ENCODE measurements at places on chromosomes 6 and 20.
A peak's percentile ranks its signal among the peaks of the same experiment; 100 is the strongest.

DNA sequence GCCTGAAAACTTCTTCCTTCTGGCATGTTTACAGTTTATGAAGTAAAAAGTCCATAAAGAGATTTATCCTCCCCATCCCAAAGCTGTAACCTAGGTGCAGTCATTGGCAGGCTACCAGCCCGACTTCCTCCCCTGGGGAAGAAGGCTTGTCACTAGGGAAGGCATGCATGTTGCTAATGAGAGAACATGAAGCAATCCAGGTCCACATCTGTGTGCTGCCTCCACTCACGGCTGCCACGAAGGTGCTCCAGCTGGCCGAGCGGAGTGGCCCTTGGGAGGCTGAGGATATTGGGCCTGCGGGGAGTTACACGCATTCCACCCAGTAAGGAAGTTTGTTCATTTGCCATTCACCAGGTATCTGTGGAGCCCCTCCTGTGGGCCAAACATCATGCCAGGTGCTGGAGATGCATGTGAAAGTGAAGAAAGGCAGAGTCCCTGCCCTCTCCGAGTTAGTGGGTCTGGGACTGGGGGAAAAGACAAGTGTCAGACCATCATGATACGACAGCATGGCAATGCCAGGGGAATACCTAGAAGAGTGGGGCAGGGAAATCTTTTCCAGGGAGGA is 257.0 kb downstream of the NRN1 start:
- DNase-seq = no peak

DNA sequence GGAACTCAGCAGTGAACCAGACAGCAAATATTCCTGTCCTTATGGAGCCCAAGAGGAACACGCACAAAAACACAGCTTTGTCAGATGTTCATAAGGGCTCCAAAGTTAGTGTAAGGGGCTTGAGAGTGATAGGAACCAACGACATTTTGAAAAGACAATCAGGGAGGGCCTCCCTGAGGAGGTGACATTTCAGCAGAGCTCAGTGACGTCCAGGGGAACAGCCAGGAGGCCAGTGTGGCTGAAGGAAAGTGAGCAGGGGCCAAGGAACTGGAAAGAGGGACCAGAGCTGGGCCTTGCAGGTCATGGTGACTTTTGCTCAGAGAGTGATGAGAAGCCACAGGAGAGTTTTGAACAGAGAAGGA is 16.1 kb downstream of the NOL4L start:
- no peak for DNase-seq

GRCh38 chr6:10510592-10511367 is 10.4 kb upstream of the GCNT2 start:
- DNase-seq = peak; percentile 43

DNA sequence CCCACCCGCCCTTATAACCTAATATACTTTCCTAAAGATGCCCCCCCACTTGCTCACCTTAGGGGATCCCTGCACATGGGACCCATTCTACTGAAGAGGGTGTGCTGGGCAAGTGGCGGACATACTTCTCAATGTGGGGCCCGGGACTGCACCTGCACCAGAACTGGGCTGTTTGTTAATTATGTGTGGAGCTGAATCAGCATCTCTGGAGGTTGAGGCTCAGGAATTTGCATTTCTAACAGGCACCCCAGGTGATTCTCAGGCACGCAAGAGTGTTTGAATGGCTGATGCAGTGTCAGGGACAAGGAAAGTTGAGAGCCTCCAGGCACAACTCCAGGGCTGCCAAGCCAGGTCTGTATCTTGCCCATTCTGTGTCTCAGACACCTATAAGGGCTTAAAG is 8.9 kb upstream of the PTPRT start:
- no peak for DNase-seq

- no peak for DNase-seq
These were observed 153.6 kb downstream of the CD83 start for GRCh38 chr6:14270925-14271788.

DNA sequence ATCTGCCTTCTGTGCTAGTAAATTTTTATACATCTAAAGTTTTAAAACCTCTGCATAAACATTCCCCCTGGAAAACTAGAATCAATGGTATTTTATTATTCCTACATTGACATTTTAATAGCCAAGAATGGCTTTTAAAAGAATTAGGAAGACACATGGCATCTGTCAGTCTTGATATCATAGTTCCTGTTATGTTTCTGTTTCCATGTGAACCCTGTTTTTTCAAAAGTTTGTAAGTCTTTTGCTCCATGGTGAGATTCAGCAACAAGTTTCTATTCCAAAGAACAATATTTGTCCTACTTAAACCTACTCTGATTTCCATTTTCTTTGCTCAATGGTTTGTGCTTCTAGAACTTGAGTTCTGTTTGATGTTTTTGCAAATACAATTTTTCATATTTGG is 95.2 kb downstream of the PLEKHG1 start:
- no peak for DNase-seq

GRCh38 chr20:52268184-52268749 is 76.7 kb upstream of the ZFP64 start:
- no peak for DNase-seq

GRCh38 chr6:100627911-100628758 is 163.4 kb upstream of the SIM1 start:
- no peak for DNase-seq

GRCh38 chr6:165767228-165767627 is 104.2 kb upstream of the PDE10A start:
- DNase-seq = no peak

GRCh38 chr6:43996618-43997344 is 130.5 kb downstream of the MRPL14 start:
- DNase-seq = no peak

GRCh38 chr20:62133051-62133845 is 9.9 kb downstream of the PSMA7 start:
- no peak for DNase-seq

DNA sequence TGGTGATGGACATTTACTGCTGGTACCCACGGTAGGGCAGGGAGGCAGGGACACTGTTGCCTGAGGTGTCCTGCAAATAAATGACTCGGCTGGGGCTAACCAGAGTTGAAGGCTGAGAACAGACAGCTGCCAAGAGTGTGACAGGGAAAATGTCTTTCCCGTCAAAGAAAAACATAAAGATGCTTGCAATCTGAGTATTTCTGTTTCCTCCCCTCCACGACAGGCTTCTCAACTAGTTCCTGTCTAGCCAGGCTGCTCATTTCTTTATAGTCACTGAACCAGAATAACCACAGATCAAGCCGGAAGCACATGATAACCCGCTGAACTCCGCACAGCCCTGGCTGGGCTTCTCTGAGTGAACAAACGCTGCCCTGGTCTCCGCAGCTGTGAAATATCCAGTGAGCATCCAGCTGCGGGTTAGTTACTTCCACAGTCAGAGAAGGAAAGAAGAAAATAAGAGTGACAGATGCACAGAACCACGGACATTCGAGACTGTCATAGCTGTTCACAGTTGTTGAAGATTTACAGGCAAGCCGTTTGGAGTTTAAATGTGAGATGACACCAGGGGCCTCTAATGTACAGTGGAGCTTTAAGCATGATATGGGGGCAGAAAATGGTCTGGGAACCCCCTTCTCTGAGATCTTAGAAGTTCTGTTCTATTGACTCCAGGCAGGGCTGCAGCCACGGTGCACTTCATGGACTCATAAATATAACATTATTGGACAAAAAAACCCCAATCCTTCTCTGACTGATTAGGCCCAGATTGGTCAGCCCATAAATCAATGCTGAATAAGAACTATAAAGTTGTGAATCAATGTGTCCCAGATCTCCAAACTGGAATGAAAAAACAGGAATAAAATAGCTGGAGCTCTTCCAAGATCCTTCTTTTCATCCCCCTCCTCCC is 299.9 kb upstream of the SUPT3H start:
- no peak for DNase-seq

DNA sequence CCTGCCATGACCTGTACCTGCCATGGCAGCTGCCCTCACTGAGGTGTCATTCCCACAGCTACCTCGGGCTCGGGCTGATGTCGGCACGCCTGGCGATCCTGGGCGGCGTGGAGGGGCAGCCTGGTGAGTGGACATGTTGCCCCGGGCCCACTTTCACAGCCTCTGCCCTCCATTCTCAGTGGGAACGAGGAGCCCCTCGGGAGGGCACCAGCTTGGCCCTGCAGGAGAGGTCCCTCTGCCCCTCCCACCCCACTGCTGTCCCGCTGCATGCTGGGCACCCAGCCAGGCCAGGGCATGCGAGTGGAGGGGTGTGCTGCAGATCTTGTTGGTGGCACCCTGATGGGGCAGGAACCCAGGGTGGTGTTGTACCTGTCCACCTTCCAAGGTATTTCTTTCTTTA is 23.0 kb downstream of the ENTPD6 start:
- DNase-seq = no peak

- no peak for DNase-seq
These were observed 91.8 kb upstream of the CNKSR3 start for GRCh38 chr6:154602296-154602695.

- DNase-seq = no peak
These were observed 165.4 kb upstream of the CITED2 start for GRCh38 chr6:139539852-139540251.

GRCh38 chr6:169316651-169317050 is 63.0 kb upstream of the THBS2 start:
- no peak for DNase-seq

DNA sequence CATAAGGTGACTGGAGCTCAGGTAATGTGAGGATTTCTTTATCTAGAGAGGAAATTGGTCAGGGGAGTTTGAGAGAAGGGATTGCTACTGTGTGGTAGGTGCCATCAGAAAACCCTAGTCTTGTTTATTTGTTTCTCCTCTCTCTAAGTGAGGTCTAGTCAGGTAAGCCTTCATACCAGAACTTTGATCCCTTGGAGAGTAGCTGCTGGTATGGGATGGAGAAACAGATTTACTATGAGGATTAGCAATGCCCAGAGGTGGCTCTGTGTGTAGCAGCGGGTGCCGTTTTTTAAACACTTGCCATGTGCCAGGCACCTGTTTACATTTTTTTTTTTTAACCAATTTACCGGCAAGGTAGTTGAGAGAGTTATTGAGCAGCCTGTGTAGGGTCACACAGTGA is 19.5 kb downstream of the CMTR1 start:
- peak; percentile 14 for DNase-seq

DNA sequence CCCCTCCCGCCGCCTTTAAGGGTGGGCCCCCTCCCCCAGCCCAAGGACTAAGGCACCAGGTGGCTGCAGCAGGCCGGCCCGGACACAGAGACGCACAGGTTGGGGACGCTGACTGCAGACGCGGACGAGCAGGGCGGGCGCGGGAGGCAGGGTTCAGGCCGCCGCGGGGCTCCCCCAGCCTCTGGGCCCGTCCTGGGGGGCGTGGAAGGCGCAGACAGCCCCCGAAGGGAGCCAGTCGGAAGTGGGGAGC is 9.3 kb downstream of the DUSP15 start:
- no peak for DNase-seq

- no peak for DNase-seq
These were observed 50.9 kb downstream of the NUDT3 start for GRCh38 chr6:34341481-34341971.

- no peak for DNase-seq
These were observed 108.3 kb upstream of the PHACTR1 start for GRCh38 chr6:12608016-12608860.

- DNase-seq = no peak
These were observed 4.2 kb downstream of the AHI1 start for GRCh38 chr6:135493218-135493961.

- DNase-seq = no peak
These were observed 86.7 kb upstream of the BACH2 start for GRCh38 chr6:90383196-90383822.

DNA sequence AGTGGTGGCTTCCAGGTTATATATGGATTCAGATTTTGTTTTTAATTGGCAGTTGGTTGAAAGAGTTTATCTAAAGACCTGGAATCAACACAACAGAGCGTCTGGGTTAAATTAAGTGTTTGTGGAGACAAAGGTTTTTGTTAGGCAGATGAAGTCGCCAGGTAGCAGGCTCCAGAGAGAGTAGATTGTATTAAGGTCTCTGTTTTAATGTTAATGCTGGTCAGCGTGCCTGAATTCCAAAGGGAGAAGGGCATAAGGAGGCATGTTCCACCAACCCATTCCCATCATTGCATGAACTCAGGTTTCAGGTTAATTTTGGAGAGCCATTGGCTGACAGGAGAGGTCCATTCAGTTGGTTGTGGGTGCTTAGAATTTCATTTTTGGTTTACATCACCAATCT is 744.1 kb upstream of the GJE1 start:
- DNase-seq = no peak

DNA sequence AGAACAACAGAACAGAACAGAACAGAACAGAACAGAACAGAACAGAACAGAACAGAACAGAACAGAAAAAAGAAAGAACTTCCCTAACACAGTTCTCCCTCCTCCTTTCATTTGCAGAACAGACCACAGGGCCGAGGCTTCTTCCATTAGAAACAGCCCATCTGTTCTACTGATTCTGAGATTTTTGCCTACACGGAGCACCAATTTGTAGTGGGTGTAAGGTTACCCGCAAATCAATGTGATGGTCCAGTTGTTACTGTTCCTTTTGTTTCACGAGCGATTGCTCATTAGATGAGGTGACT is 734 bp upstream of the OGFRL1 start:
- peak; percentile 62 for DNase-seq
